ENCODE measurements at places on chromosomes 7 and 10.

- DNase-seq: no peak
These were observed 94.3 kb downstream of the ZEB1 start for GRCh38 chr10:31413325-31413724.

DNA sequence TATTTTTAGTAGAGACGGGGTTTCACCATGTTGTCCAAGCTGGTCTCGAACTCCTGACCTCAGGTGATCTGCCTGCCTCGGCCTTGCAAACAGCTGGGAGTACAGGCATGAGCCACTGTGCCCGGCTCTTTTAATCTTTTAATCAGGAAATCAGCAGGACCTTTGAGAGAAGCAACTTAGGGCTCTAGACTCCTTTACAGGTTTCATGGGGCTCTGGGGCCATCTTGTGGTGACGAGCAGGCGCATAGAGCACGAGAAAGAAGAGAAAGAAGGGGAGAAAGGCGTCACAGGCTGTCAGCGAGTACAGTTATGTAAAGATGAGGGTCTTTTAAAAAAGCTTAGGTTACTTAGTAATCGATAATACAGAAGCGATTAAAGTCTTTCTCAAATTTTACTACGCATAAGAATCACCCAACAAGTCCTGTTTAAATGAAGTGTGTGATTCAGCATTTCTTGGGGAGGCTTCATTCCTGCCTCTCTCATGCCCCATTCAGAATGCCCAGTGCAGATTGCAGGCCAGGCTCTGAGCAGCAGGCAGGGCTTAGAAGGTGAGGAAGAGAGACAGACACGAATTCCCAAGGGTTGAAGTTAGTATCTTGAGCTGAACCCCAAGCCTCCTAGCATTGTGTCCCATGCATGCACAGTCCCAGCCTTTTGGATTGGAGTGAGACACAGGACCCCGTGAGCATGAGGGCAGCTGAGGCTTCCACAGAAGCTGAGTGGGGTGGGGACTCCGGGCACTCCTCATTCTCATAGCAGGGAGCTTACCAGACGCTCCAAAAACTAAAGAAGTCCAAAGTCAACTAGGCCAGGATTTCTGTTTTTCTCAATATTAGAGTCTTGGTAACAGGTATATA, 23.6 kb upstream of the PFKP start:
- DNase-seq: peak; percentile 53

GRCh38 chr10:83023662-83024061, 1115.6 kb upstream of the GHITM start:
- DNase-seq: no peak

GRCh38 chr10:109665321-109665720, 258.0 kb downstream of the XPNPEP1 start:
- no peak for DNase-seq

GRCh38 chr10:102055647-102056419, at the start of gene ARMH3:
TSS of gene ARMH3 (minus strand) at chr10:102056173. CDS start at chr10:102040114, 16,059 bp downstream.
- peak; percentile 88 for DNase-seq

DNA sequence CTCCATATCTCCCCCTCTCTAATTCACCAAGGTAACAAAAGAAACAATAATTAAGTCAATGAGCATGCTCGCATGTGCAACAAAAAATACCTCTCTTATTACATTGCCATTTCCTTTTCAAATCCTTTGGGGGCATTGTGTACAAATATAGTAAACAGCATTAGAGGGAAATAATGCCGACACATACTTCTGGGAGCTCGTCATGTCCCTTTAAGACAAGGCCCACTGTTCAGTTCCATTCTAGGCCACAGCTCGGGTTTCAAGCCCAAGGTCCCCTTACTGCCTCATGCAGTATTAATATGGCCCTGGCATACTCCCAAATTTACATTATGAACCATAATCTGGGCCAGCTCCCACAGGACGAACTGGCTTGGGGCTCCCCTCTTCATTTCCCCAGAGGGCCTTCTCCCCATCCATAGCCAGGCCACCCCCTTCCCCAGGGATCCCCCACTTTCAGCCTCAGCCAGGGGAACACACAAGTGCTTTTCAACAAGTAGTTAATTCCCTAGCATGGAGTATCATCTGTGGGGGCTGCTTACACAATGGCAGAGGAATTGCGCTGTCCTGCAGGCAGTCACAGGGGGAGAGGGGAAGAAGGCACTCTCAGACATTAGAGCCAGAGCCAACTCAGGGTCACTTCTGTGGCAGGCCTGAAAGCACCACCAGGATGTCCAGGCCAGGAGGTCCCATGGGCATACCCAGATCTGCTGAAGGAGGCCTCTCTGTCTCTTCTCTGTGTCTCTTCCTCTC, 110.6 kb downstream of the KCNMA1 start:
- DNase-seq: no peak

- no peak for DNase-seq
These were observed 130.9 kb downstream of the SND1 start for GRCh38 chr7:127782654-127783559.

- no peak for DNase-seq
These were observed 19.9 kb downstream of the LMTK2 start for GRCh38 chr7:98126311-98127142.

Data from stimulated activated CD4-positive, alpha-beta T cell treated with anti-CD3 and anti-CD28 coated beads, Interleukin-2, amount 100 ng/mL, for 24 hours (primary cell).